Activated CD4-positive, alpha-beta T cell treated with anti-CD3 and anti-CD28 coated beads for 36 hours (primary cell): ENCODE measurements at places on chromosomes 5 and 9. TPM values are rescaled to one million over a fixed set of nuclear protein-coding genes. Genes with fewer than 3 reads are reported as not detected.

LPAR1 gene
- not detected for total RNA-seq

SPINK7 gene
- total RNA-seq, result not detected

SLC6A7 gene
- not detected for total RNA-seq

LCN15 gene
- total RNA-seq, result not detected

LCN1 gene
- total RNA-seq, result not detected

CENPH gene
- 98.3 TPM for total RNA-seq

CDO1 gene
- 0.16 TPM for total RNA-seq

CNTLN gene
- total RNA-seq, result 1.2 TPM

PKN3 gene
- total RNA-seq, result 14.9 TPM

IL5 gene
- 0.69 TPM for total RNA-seq

FIBCD1 gene
- not detected for total RNA-seq

CARTPT gene
- total RNA-seq, result not detected

SPZ1 gene
- not detected for total RNA-seq

OGN gene
- total RNA-seq, result not detected

DMGDH gene
- total RNA-seq, result 0.50 TPM

WDR70 gene
- total RNA-seq, result 38.3 TPM

PLCXD3 gene
- total RNA-seq, result not detected

ADRB2 gene
- total RNA-seq, result 0.09 TPM

CYLC2 gene
- total RNA-seq, result not detected
